DMS79 (cell line): ENCODE measurements at places on chromosomes 13 and 19.

DNA sequence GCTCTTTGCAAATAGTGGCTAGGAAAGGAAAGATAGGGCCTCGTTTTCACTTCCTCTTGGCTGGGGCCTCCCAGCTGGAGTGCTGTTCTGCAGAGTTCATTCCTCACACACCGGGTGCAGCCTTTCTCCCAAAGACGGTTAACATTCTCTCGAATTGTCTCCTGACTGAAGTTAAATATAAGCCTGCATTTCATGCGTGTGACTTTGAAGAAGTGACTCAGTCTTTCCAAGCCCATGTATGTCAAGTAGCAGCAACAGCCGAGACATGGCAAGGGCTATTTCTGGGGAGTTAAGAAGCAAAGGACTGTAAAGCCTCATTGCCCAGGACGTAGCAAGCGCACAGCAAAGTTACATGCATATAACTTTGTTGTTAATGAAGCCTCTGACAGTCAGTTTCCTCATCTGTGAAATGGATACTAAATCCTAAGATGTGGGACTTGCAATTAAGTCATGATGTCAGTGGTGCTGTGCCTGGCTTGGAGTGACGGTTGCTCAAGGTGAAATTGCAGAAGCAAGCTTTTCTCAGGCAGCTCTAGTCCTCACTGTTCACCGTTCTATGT, 502.4 kb downstream of the MYO16 start:
- no peak for DNase-seq

GRCh38 chr13:76975863-76976262, 16.0 kb upstream of the CLN5 start:
- no peak for DNase-seq

- DNase-seq, result no peak
Measured at GRCh38 chr13:50485979-50486935, 357.2 kb downstream of the DLEU7 start.

DNA sequence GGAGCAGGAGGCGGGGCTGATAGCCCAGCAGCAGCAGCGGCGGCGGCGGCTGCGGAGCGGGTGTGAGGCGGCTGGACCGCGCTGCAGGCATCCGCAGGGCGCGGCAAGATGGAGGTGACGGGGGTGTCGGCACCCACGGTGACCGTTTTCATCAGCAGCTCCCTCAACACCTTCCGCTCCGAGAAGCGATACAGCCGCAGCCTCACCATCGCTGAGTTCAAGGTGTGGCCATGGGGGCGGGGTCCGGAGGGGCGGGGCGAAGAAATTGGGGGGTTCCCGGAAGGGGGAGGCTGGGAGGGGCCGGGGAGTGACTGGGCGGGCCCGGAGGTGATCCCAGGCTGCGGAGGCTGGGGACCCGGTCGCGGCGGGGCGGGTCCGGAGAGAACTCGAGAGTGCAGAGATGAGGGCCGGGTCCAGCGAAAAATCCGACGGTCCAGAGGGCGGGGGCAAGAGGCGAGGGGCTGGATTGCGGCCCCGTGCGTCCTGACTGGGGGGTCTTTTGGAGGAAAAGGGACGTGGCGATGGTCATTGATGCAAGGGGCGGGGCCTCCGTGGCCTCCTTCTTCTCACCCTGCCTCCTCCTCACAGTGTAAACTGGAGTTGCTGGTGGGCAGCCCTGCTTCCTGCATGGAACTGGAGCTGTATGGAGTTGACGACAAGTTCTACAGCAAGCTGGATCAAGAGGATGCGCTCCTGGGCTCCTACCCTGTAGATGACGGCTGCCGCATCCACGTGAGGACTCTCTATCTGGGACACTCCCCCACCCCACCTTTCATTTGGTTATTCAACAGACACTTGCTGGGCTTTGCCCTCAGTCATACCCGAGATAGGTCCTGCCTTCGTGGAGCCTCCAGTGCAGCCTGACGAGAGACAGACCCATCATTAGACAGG, at the start of gene TBCB:
Gene TBCB (plus strand): TSS at position 16 of the 891 bp plus-strand sequence. CDS start 93 bp downstream, at position 109.
- no peak for DNase-seq

DNA sequence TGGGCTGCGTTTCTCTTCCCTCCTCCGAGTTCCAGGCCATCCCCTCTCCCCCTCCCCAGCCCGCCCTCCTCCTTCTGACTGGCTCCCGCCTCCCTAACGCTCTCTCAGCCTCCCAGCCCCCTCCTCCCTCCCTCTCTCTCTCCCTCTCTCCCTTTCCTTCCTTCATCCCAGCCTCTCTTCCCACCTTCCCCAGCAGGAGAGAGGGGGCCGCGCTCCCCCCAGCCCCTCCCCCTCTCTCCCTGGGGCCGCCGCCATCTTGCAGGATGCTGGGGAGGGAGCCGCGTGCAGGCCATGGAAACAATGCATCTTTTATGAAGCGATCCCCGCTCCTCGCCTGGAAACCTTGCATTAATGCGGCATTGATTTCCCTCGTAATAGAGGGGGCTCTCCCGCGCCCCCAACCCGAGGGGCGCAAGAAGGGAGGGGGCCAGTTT, 42.6 kb upstream of the ADGRL1 start:
- peak; percentile 86 for DNase-seq

DNA sequence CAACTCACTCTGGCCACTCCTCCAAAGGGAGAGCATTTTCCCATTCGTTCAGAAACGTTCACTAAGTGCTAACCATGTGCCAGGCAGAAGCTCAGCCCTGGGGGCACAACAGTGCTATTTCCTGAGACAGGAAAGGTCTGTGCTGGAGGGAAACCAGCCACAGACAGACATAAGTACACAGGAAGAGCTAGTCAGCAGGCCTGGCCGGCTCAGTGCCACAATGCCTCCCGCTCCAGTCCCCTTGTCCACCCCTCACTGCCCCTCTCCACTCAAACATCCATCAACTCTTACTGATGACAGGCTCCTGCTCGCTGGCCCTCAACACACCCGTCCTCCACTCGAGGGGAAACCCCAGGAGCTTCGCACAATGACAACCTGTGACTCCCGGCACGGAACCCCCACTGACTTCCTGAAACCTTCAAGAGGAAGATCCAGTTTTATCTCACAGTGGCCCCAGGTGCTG, 11.3 kb upstream of the PLA2G4C start:
- DNase-seq, result no peak

DNA sequence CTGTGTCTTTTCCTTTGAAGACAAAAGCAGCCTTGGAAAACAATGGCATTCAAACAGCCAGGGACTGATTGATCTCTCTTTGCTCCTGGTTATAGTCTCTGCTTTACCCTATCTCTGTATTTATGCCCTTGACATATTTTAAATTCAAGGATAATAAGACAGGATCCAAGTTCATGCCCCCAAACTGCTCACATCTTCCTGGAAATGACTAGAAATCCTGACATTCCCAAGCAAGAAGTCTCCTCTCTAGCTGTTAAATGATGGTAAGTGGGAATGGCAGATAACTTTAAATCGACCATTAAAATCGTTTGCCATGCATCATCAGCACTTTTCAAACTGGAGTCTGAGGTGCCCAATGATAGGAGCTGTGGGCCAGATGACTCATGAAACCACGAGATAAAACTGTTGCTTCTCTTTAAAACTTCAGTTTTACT, 435.6 kb downstream of the FOXO1 start:
- DNase-seq, result no peak

DNA sequence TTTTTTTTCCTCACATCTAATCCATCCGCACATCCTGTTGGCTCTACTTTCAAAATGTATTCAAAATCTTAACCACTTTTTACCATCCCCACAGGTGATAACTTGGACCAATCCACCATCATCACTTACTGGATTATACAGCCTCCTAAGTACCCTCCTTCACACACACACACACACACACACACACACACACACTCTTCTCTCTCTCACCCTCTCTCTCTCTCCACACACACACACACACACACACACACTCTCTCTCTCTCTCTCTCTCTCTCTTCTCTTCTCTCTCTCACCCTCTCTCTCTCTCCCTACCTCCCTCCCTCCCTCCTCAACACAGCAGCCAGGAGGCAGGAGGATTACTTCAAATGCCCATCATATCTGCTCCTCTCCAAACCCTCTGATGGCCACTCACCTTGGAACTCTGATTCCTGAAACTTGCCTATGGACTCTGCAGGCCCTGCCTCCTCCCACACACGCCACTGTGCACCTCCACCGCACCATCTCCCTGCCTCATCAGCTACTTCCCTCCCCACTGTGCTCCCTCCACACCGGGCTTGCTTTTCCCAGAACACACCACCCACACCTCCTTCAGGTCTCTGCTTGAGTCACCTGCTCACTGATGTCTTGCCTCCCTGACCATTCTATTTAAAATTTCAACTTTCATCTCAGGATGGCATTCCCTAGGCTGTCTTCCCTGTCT, 39.7 kb downstream of the RCBTB2 start:
- DNase-seq, result no peak

GRCh38 chr19:48896191-48896720, 2.3 kb downstream of the TULP2 start:
- DNase-seq, result no peak

DNA sequence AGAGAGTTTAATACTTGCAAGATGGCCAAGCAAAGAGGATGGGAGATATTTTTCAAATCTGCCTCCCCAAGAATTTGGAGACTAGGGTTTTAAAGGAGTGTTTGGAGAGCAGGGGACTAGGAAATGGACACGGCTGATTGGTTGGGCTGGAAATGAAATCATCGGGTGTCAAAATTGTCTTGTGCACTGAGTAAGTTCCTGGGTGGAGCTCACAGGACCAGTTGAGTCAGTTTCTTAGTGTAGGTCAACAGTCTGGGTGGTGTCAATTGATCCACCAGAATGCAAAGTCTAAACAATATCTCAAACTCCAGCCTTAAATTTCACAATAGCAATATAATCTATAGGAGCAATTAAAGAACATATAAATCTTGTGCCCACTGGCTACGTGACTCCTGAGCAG, 23.0 kb upstream of the CEACAM4 start:
- DNase-seq, result no peak
